ENCODE measurements at places on chromosomes 6 and 20. TPM values are rescaled to one million over a fixed set of nuclear protein-coding genes. Genes with fewer than 3 reads are reported as not detected.

Gene SNAP91
- 5.2 TPM for total RNA-seq

Gene WFDC12
- not detected for total RNA-seq

Gene NR2E1
- total RNA-seq: not detected

Gene PTP4A1
- 63.4 TPM for total RNA-seq

Gene VSX1
- not detected for total RNA-seq

Gene NMBR
- 0.32 TPM for total RNA-seq

Gene ADGRF5
- total RNA-seq: 41.3 TPM

Gene C20orf204
- 0.95 TPM for total RNA-seq

Gene HMGCLL1
- 14.6 TPM for total RNA-seq

Gene MOG
- not detected for total RNA-seq

Gene AK9
- 15.4 TPM for total RNA-seq

DNA sequence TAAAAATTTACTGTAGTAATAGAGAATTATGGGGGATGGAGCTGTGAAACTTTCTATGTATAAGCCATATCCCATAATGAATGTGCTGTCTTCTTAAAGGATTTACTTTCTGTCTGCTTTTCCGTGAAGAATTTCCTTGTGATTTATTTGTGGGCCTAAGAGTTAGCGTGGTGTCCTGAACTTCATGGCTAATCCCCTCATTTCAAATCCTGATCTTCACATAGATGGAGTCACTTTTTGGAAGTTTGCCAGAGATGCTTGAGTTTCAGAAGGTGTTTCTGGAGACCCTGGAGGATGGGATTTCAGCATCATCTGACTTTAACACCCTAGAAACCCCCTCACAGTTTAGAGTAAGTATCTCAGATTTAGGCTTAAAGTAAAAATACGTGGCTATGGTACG lies 19.4 kb upstream of the CLDN20 start:
- DNase-seq: no peak

GRCh38 chr6:140817176-140817575 lies 1315.5 kb upstream of the GJE1 start:
- no peak for DNase-seq

DNA sequence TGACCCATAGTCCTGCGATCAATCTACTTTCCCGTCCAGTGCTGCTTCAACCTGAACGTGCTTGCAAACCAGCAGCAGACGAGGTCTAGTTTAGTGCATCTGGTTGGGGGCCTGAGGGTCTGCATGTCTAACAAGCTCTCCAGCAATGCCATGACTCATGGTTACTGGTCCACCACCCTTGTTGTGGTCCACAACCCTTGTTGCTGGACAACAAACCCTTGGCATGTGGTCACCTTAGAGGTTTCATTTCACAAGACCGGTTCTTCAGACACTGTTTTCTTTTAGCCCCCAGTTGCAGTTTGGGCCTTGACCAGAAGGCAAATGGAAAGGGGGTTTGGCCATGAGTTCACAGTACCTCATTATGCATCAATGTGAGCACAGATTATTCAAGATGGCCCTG lies 424.8 kb downstream of the QKI start:
- no peak for DNase-seq

GRCh38 chr6:106519460-106520394 lies 109.6 kb downstream of the RTN4IP1 start:
- no peak for DNase-seq

GRCh38 chr20:8389381-8390036 lies 257.4 kb downstream of the PLCB1 start:
- DNase-seq: no peak

DNA sequence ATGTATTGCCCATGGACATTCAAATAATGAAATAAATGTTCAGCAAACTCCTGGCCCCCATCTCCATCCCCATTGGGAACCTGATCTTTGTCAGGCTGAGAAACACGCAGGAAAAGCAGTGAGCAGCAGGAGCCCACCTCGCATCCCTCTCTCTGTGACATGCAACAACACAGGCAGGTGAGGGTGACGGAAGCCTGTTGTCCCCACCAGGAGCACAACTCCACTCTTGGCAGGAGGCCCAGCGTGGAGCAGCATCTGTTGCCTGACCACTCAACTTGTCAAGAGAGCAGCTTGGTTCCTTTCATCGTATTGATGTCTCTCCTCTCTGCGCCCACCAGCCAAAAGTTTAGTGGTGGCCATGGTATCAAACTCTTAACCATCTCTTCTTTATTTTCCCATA lies 586.9 kb upstream of the ARID1B start:
- DNase-seq: no peak

GRCh38 chr6:48111143-48111506 lies at the start of gene PTCHD4:
TSS of gene PTCHD4 (minus strand) at chr6:48111197. CDS start at chr6:48068957, 42,240 bp downstream.
- no peak for DNase-seq

- no peak for DNase-seq
Measured at GRCh38 chr20:44394702-44395460, 39.4 kb downstream of the HNF4A start.

GRCh38 chr6:23656255-23657194 lies 469.5 kb upstream of the NRSN1 start:
- no peak for DNase-seq

- DNase-seq: no peak
Measured at GRCh38 chr6:135576055-135576454, 78.5 kb upstream of the AHI1 start.

DNA sequence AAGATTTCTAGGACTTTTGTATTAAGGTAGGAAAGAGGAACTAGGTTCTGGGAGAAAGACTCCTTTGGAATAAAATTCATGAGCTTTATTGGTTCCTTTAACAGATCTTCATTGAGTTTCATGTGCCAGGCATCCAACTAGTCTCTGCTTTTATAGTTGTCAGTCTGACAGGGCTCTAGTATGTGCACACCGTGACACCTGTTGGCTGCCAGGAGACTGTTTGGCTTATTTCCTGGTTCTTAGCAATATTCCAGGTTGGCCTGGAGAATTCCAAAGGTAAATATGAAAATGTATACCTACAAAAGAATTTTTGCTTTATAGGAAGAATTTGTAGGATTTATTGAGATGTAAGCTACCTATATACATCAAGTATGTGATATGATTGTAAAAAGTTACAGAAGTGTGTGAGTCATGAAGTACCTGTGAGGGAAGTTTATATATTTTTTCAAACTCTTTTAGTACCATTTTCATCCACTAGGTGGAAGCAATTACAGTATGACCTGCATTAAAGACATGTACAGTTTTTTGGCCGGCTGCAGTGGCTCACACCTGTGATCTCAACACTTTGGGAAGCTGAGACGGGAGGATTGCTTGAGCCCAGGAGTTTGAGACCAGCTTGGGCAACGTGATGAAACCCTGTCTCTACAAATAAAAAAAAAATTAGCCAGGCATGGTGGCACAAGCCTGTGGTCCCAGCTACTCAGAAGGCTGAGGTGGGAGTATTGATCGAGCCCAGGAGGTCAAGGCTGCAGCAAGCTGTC lies 35.2 kb downstream of the NDUFAF5 start:
- peak; percentile 41 for DNase-seq

GRCh38 chr6:169158174-169158573 lies 95.5 kb downstream of the THBS2 start:
- peak; percentile 85 for DNase-seq

GRCh38 chr20:55273149-55273548 lies 732.2 kb downstream of the CBLN4 start:
- no peak for DNase-seq

DNA sequence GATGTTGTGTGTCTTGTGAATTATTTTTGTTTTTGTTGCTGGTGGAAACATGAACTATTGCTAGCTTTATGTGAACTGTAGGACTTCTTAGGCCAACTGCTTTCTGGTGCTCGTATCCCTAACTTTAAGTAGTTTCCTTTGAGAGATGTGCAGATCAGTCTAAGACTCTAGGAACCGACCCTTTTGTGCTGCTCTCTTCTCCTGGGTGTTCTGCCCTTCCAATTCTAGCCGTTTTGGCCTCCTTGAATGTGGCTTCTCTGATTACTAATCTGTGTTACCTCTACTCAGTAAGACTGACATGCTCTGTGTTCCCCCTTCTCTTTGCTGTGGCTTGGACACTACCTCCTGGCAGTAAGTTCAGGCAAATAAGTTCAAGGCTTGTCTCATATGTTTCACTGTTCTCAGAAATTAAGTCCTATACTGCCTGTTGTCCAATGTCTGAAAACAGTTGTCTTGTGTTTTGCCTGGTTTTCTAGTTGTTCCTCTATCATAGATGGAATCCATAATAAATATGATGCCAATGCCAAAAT lies 58.0 kb downstream of the FOXO3 start:
- DNase-seq: no peak

DNA sequence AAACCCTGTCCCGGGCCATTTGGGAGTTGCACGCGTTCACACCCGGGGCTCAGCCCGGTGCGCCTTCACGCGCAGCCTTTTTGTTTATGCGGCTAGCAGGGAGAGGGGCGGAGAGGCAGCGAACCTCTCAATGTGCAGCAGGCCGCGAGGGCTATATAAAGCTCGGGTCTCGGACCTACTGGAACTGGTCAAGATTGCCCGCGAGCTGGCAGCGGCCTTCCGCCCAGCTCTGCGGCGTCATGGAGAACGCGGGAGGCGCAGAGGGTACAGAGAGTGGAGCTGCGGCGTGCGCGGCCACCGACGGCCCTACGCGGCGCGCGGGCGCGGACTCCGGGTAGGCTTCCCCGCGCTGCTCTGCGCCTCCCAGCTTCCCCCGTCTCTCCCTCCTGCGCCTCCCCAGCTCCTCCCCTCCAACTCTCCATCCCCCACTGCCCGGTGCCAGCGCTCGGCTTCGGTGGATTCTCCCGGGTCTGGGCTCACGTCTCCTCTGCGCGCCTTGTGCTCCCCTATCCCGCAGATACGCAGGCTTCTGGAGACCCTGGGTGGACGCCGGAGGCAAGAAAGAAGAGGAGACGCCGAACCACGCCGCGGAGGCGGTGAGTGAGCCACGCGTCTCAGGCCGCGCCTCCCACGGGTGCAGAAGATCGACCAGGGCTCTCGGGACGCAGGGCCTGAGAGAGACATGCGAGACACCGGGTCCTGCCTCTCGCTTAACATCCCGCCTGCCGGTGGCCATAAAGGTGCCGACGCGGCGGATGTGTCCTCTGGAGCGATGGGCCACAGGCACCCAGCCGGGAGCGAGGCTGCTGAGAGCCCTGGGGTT lies at the start of gene RIPPLY2:
TSS of gene RIPPLY2 (plus strand) at position 183 of the 823 bp plus-strand sequence. CDS start at position 240, 57 bp downstream.
- no peak for DNase-seq

- no peak for DNase-seq
Measured at GRCh38 chr20:4717816-4718570, 3.7 kb upstream of the PRND start.

DNA sequence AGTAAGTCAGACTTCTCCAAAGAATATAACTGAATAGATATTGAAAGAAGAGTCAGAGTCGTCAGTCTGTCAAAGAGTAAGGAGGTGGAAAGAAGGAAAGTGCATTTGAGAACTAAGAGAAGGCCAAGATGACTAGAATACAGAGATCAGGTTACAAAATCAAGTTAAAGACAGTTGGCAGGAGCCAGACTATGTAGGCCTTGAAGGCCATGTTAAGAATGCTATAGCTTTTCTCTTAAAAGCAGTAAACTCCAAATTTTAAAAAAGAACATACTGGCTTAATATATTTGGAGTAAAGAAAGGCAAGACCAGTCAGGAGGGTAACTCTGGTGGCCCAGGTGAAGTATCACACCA lies 68.8 kb downstream of the IBTK start:
- no peak for DNase-seq

- no peak for DNase-seq
Measured at GRCh38 chr6:94813806-94814205, 763.5 kb upstream of the MANEA start.

DNA sequence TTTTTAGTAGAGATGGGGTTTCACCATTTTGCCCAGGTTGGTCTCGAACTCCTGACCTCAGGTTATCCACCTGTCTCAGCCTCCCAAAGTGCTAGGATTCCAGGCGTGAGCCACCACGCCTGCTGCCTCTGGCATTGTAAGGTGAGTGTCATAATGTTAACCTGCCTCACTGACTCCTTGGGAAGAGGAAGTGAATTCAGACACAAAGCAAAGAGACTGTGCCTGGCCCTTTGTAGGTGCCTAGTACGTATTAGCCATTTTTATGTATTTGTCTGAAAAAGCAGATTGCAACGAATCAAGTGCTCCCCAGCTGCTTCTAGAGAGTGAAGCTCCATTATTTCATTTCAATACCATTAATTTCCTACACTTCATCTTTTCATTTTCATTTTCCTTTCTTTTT lies 260.5 kb downstream of the SAMD5 start:
- DNase-seq: no peak

GRCh38 chr6:90285611-90286381 lies 10.8 kb downstream of the BACH2 start:
- no peak for DNase-seq

GRCh38 chr6:108762394-108762793 lies 85.8 kb upstream of the ARMC2 start:
- DNase-seq: no peak

DNA sequence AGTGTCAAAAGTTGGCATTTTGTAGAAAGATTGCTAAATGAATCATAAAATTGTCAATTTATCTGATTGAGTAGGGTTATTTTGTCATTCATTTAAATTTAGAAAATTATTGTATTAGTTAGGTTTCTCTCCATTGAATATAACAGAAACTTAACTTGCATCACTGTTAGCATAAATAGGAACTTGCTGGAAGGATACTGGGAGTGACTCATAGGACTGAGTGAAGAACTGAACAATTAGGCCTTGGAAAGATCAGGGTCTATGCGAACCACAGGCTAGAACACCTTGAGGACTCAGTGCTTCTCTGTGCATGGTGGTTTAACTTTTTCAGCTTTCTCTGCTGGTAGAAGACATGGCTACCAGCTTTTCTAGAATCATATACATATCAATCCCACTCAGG lies 67.7 kb upstream of the IFNGR1 start:
- DNase-seq: no peak

DNA sequence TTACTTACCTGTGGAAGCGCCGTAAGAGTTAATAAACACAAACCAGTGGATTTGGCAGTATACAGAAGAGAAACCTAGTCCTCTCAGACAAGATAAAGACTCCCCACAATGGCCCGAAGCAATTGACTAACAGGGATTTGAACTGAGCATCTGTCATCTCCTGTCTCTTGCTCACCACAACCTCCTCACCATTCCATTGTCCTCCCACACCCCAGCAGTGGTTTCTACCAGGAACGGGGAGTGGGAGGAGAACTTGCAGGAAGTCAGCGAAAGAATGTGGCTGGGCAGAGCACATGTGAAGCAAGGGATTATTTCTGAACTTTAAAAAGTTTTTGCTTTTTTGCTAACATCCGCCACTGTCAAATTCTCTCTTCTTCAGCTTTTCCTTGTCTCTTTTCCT lies 24.6 kb upstream of the TAAR1 start:
- no peak for DNase-seq

All from urinary bladder (tissue), 4 donors.